Effector CD8-positive, alpha-beta T cell (primary cell): ENCODE measurements at places on chromosomes 2 and 18.

DNA sequence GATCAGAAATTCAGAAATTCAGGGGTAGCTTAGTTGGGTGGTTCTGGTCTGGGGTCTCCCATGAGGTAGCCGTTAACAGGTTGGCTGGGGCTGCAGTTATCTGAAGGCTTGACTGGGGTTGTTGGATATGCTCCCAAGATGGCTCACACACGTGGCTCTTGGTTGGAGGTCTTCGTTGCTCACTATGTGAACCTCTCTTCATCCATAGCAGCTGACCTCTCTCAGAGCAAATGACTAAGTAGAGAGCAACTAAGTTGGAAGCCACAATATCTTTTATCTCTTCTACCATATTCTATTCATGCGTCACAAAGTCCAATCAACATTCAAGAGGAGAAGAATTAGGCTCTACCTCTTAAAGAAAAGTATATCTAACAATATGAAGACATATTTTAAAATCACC lies 38.7 kb upstream of the SERTAD2 start:
- no peak for DNase-seq

- DNase-seq, result no peak
Measured at GRCh38 chr18:10041180-10041579, 127.4 kb downstream of the VAPA start.

- DNase-seq, result no peak
Measured at GRCh38 chr2:47654790-47655562, 128.0 kb upstream of the MSH6 start.

DNA sequence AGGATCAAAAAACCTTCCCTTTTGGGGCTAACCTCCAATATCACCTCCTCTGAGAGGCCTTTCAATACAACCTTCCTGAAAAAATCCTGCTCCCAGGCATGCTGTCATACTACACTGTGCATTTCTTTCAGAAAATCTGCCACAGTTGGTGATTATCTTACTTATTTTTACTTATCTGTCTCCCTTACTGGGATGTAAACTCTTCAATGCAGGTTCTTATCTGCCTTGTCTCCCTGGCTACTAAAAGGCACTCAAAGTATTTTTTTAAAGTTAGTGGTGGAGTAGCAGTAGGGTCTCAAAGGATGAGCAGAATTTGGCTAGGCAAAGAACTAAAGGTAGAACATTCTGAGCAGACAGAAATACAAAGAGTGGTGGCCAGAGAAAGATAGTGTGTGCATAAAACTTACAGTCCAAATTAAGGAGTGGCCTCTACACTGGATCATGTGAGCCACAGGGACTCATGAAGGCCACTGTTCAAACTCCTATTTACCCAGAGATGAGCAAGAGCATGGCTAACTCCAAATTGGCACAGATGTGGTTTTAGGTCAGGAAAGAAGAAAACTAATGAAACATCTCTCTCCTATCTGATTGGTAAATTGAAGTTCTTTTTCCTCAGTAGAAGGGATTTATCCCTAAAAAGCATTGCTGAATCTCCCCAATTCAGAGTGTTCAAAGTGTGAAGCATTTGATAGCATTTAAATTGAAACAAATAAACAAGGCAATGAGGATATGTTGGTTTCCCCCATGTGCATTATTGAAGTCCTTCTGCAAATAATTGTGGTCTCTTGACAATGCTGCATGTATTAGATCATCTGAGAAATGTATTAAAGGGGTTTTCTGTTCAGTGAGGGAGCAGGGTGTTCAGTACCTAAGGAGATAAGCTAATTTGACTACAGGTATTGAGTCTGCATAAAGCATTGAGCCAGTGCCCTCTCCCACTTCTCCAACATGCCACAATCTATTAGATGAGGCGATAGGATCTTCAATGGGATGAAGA lies 285.5 kb downstream of the MREG start:
- DNase-seq, result no peak

GRCh38 chr2:8197101-8197500 lies 484.8 kb upstream of the ID2 start:
- DNase-seq, result no peak

- DNase-seq, result no peak
Measured at GRCh38 chr18:39655341-39655740, 2089.7 kb upstream of the CELF4 start.

- no peak for DNase-seq
Measured at GRCh38 chr2:17643031-17643615, 102.6 kb downstream of the VSNL1 start.

DNA sequence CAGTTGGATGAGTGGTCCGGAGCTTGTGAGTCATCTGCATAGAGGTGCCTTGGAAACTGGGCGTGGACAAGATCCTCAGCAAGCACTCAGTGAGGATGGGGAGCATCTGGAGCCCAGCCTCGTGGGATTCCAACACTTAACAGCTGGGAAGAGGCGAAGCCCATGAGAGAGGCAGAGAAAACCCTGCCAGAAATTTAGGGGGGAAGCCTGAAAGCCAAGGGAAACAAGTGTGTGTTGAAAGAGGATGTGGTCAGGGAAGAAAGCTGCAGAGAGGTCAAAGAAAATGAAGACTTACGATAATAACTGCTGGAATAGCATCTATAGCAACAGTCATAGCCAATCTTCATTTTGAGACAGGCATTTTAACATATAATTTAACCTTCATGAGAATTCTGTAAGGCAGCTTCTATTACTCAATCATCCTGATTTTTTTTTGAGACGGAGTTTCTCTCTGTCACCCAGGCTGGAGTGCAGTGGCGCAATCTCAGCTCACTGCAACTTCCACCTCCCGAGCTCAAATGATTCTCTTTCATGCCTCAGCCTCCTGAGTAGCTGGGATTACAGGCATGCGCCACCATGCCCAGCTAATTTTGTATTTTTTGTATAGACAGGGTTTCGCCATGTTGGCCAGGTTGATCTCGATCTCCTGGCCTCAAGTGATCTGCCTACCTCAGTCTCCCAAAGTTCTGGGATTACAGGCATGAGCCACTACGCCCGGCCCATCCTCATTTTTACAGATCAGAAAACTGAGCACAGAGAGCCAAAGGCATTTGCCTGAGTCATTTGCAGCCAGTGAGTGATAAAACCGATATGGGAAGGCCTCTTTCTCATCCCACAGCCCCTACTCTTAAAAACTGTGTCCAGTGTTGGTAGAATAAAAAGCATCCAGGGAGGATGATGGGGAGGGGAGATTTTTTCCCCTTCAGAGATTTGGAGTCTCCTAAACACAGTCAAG lies 214.4 kb upstream of the EPAS1 start:
- DNase-seq, result no peak
